ENCODE measurements at places on chromosomes 4 and X.

GRCh38 chr4:99540277-99540939 lies 23.4 kb downstream of the TRMT10A start:
- DNase-seq, result no peak

GRCh38 chr4:8916351-8916885 lies 44.8 kb upstream of the HMX1 start:
- DNase-seq, result no peak

DNA sequence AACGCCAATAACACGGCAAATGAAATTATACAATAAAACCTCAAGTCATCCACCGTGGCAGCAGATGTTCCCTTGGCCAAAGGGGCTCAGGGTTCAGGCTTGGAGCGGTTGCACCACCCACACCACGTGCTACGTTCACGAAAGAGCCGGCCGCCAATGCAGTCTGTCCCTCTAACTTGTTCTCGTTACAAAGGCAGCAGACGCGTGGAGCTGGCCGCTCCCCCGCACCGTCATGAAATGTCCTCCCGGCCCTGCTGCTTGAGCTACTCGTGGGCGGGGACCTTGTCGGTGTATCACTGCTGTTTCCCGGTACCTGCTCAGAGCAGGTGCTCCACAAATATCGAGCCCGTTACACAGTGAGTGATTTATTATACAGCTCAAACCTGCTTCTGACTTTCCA lies 36.4 kb upstream of the MAN2B2 start:
- DNase-seq, result no peak

- no peak for DNase-seq
Observed at GRCh38 chr4:17155486-17155885, 257.0 kb upstream of the LDB2 start.

GRCh38 chr4:127782275-127783025 lies at the start of gene HSPA4L:
Gene HSPA4L (plus strand): TSS chr4:127782322. CDS start chr4:127782551, 229 bp downstream.
- DNase-seq, result no peak

- DNase-seq, result no peak
Observed at GRCh38 chr4:3529363-3529762, 2.9 kb downstream of the LRPAP1 start.

DNA sequence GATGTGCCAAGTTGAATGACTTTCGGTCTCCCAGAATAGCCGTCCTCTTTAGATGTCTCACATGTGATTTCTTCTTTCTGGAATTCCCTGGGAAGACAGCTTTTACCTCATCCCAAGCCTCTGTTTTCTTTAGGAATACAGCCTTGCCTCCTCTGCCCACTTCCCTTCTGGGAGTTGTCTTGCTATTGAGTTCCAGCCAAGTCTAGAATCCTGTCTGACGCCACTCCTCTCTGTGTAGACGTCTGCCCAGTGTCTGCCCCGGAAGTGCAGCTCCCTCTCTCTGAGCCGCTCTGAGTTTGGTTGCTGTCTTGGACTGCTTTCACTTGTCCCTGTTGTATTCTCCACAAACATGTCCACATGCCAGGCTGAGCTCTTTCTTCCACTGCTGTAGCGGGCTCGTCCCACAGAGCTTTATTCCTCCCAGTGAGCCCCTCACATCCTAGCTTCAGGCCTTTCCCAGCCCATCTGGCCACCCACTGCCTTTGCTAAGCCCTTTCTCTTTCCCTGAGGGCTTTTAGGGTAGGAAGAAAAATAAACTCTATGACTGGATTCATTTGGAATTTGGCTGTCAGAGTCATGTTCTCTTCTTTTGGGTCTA lies 9.0 kb upstream of the IGFBP7 start:
- peak; percentile 92 for DNase-seq

DNA sequence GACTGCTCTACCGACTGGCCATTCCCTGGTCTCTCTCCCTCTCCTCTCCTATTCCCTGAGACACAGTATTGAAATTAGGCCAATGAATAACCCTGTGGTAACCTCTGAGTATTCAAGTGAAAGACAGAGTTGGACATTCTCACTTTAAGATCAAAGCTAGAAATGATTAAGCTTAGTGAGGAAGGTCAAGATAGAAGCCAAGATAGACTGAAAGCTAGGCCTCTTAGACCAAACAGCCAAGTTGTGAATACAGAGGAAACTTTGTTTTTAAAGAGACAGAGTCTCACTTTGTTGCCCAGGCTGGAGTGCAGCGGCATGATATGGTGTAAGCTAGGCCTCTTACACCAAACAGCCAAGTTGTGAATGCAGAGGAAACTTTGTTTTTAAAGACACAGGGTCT lies 64.6 kb downstream of the KDM6A start:
- DNase-seq, result no peak

DNA sequence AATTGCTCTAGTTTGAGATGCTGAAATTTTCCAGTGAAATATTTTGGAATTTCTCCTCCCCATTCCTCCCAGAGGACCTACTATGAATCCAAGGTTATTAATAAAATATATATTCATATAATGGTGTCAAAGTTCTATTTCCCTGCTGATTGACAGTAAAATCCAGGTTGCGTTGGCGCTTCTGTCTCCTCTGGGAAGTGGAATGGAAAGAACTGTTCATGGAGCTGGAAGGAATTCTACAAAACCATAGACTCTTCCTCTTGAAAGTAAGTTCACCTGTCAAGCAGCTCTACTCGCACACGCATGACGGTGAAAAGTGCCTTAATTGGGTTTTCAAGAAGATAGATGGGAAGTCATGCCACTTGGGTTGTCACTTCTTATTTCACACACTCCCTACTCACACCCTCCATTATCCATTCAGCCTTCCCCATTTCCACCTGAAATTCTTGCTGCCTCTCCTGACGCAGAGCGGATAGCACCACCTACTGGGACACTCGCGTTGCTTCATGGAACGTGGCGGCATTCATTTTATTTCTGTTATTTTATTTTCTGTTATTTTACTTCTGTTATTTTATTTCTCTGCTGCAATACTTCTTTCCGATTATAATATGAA lies 351.6 kb downstream of the NLGN4X start:
- DNase-seq, result peak; percentile 1

DNA sequence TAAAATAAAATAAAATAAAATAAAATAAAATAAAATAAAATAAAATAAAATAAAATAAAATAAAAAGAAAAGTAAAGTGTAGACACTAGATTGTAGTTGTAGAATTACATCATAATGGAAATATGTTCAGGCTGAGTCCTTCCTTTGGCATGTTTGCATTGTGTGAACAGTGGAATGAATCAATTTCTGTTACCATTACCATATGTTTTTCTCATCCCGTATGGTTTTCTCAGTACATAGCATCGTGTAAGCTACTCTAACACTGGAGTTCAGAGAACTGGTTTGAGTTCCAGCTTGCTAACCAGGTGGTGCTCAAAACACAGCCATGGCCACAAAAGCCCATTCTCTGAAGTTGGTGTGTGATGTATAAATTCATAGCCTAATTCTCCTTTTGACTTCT lies 45.9 kb downstream of the USP11 start:
- DNase-seq, result no peak

DNA sequence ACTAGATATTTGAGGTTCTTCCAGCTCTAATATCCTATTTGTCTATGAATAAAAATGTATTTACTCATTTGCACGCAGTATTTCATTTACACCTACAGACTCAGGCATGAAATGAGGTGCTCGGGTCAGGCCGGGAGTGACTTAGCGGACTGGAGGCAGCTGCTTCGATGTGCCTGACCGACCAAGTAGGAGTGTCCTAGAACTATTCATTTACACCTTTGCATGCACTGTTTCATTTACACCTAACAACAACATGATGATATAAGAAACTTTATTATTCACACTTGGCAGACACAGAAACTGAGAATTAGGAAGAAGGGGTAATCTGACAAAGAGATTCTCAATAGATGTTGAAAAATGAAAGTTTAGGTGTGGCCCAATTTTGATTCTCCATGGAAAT lies 28.7 kb upstream of the FAT1 start:
- DNase-seq, result no peak

DNA sequence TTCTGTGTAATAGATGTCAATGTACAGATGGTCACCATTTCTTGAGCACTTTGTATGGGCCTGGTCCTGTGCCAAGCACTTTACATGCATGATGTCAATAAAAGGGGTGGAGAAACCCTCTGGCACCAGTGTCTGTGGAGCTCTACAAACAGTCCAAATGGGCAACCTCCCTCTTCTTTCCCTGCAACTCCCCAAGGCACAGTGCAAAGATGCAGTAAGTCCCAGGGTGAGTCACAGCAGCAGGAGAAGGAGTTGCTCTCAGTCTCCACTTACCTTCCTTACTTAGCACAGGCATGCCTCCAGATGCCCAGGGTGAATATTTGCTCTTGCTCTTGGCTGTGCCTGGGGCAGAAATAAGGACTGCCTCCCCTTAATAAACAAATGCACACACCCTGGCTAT lies 4.3 kb downstream of the OCIAD2 start:
- no peak for DNase-seq

- DNase-seq, result peak; percentile 73
Observed at GRCh38 chrX:12610079-12610478, 181.1 kb upstream of the PRPS2 start.

DNA sequence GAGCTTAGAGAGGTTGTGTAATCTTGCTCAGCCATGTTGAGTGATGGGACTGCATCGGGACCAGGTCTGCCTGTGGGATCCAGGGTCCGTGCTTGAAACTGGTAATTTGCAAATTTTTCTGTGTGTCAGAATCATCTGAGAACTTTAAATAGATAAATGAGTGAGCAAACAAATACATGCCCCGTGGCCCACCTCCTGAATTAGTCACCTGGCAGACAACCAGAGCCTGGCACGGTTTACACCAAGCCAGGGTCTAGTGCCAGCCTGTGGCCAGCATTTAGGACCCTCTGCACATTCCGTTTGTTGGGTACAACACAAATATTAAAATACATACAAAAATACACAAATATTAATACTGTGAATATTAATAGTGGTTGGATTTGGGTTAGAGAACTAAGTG lies 90.6 kb upstream of the STOX2 start:
- no peak for DNase-seq

DNA sequence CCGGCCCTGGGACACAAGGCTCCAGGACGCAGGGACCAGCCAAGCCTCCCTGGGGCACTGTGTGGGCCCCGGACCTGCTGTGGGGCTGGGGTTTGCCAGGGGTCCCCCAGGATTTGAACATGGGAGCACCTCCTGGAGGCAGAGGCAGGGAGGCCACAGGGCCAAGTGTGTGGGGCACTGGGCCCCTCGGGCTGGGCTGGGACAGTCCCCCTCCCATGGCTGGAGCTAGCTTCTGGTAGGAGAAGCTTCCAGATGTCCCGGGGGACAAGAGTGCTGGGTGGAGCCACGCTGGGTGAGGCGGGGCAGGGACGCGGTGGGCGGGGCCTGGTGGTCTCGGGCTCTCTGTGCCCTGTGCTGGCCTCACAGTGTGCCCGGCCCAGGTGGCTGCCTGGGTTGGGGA lies 18.6 kb downstream of the FGFRL1 start:
- DNase-seq, result no peak

DNA sequence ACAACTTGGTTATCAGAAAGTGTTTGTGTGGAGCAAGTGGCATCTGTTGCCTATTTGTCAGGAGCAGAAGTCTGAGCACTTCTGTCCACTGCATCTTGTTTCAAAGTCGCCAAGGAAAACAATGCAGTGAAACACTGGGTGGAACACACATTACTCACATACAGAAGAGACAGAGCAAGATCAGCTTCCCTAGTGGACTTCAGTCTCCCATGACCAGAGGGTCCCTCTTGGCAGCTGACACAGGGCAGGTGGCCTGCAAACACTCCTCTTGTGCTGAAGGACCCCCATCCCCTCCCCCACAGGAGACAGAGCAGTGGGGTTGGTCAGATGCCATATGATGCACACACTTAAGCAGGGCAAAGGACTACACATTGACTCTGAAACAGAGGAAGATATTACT lies 3.6 kb upstream of the BBS12 start:
- peak; percentile 52 for DNase-seq

DNA sequence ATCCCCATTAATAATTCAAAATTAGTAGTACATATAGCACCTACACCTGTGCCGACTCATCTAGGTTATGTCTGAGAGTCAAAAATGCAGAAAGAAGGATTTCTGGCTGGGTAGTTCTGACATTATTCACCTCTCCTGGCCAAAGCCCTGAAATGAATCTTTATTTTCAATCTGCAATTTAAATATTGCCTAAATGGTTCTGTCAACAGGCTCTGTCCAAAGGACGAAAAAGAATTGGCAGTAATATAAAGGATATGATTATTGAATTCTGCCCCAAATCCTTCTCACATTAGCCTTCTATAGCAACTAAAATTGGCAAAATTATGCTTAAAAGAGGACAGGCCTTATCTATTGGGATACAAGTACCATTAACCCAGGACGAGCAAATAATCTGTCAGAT lies 86.9 kb upstream of the SPANXN4 start:
- no peak for DNase-seq

- DNase-seq, result no peak
Observed at GRCh38 chrX:100819534-100819836, 706 bp upstream of the CSTF2 start.

DNA sequence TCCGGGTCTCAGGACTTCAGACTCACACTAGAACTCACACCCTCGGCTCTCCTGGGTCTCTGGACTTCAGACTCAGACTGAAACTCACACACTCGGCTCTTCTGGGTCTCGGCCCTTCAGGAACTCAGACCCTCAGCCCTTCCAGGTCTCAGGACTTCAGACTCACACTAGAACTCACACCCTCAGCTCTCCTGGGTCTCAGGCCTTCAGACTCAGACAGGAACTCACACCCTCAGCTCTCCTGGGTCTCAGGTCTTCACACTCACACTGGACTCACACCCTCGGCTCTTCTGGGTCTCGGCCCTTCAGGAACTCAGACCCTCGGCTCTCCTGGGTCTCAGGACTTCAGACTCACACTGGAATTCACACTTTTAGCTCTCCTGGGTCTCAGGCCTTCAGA lies 137.3 kb downstream of the CRLF2 start:
- DNase-seq, result no peak

GRCh38 chrX:140040386-140040785 lies 75.1 kb upstream of the CXorf66 start:
- DNase-seq, result peak; percentile 2

DNA sequence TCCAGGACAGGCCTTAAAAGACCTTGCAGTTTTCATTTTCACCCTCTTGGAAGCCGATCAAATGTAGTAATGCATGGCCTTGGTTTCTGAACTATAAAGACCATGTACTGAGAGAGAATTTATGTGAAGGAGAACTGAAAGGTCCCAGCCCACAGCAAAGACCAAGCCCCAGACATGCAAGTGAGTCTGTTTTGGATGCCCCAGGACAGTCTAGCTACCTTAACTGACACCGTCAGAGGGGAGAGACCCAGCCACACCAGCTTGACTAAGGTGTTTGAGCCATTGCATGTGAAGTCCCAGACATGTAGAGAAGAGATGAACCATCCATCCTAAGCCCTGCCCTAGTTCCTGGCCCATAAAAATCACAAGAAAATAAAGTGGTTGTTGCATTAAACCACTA lies 316.8 kb upstream of the GATB start:
- no peak for DNase-seq

DNA sequence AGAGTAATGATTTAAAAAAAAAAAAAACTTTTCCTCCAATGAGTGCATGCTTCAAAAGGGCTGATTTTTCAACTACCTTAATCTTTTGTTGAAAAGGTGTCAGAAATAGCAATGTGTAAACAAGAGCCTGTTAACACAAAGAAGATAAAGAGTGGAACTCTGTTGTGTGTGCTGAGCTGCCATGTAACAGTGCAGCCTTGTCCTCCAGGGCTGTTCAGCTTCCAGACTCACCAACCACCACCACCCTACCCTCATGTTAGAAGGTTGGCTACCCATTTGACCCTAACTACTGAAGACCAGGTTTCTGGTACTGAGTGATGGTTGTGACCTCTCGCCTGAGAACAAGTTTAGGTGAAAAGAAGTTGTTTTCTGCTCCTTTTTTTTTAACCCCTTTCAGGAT lies 222.8 kb upstream of the TEX13C start:
- DNase-seq, result no peak

- no peak for DNase-seq
Observed at GRCh38 chr4:96912716-96913115, 1072.8 kb downstream of the PDHA2 start.

GRCh38 chrX:122389005-122389404 lies 795.1 kb upstream of the GRIA3 start:
- no peak for DNase-seq

Measured in stromal cell of bone marrow (primary cell).